NCI-H526 (cell line): ENCODE measurements at places on chromosomes 7 and 10.
A peak's percentile ranks its signal among the peaks of the same experiment; 100 is the strongest.

DNA sequence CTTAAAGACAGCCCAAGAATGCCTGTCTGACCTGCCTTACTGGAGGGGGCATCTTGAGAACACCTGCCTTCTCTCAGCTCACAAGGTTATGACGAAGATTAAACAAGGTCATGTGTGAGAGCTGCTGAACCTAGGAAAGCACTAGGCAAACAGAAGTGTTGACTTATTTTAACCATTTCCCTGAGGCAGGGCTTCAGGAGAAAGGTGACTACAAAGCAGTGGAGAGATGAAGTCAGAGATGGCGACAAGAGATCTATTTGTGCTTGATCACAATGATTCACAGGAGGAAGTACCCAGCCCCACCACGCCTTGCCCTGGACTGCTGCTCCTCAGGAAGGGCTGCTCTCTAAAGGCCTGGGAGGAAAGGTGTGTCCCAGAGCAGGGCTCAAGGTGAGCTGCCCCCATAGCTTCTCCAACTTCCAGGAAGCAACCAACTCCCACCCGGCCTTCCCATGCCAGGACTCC lies 27.8 kb downstream of the STN1 start:
- DNase-seq, result no peak

DNA sequence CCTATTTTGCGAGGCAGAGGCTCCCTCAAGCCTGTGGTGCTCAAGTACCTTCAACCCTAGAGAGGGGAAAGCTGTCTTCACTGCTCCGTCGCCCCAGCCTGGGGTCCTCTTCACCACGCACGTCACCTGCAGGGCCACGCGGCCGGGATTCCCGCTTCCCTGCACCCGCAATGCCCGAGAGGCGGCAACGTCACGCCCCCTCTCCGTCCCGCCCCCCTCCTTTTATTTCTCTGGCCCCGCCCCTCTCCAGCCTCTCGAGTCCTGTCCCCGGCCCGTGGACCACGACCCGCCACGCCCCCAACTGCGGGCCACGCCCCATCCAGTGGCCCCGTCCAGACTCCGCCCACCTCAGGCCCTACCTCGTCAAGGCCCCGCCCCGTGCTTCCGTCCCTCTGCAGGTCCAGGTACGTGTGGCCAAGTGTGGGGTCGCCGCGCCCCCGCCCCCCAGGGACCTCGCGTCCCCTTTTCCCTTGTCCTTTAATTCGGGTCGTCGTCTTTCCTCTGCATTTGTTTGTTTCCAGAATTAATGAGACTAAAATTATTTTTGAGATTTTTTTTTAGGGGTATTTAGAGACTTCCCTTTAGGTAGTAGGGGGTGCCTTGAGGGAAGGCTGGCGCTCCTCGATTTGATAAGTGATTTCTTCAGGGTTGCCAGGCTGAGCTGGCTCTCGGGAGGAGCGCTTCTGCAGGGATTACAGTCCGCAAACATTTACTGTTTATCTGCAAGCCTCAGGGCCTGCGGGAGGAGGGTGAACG lies 69.8 kb upstream of the BAIAP2L1 start:
- peak; percentile 75 for DNase-seq

DNA sequence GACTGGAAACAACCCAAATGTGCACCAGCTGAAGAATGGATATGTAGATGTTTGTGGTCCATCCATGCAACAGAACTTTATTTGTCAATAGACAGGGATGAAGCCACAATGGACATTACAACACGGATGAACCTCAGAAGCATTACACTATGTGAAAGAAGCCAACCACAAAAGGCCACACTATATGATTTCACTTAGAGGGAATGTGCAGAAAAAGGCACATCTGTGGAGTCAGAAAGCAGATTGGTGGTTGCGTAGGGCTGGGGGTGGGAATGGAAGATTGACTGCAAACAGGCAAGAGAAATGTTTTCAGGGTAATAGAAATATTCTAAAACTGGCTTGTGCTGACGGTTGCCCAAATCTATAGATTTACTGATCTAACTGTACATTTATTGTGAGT lies 34.3 kb upstream of the WASHC2A start:
- DNase-seq, result no peak

DNA sequence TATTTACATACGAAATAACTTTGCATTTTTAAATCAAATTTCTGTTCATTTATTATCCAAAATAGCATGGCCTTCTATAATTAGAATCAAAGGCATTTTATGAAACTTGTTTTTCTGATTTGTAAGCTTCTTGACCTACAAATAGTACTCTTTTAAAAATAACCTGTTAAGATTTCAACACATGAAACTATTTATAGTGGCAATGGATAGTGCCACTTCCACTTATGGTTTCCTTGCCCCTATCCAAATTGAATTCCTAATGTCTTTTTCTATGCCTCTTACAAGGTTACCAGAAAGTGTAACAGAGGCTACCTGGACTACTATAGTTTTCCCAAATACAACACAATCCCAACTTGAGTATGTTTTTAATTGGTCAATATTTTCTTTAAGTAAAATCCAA lies 263.5 kb downstream of the SEMA3D start:
- no peak for DNase-seq

DNA sequence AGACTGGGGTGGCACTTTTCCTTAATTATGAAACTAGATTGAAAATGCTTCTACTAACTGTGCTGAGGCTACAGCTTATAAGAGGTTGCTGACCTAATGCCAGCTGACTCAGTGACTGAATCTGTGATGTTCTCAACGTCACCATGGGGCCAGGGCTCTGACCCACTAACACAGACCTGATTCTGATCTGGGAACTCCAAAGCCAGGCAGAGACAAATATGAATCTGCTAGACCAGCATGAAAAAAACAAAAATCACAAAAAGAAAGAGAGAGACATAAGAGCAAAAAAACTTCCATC lies 16.1 kb downstream of the USP6NL start:
- no peak for DNase-seq

DNA sequence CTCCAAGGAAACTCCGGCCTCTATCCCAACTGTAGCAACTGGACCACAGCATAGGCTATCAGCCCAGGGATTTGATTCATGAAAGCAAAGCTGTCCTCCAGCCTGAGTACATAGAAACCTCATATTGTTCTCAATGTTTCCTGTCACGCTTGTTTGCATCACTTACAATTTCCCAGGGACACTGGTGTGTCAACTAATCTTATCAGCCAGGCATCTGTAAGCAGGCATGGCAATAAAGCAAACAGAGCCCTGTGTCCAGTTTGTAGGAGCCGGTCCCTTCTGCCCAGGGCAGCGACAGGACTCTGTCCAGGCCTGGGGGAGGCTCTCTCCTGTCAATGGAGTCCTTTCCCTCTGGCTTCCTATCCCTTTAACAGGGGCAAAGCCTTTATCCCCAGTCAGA lies 23.0 kb upstream of the CDHR3 start:
- peak; percentile 29 for DNase-seq

DNA sequence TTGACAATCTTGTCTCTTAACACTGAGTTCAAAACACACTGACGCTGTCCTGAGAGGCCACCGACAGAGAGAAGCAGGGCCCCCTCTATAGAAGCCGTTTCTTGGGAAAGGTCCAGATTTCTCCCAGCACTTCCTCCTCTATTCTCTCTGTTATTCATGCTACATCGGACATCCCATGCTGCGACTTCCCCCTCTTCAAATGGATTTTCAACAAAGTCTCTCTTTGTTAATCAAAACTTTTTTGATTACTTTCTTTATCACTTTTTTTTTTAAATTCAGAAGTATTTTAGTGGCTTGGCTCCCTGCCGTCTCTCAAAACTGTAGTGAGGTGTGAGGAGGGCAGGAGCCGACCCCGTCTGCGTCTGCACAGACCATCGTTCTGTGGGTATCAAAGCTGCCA lies 298.9 kb upstream of the PITRM1 start:
- no peak for DNase-seq

- DNase-seq, result no peak
These were observed 548.0 kb downstream of the TCERG1L start for GRCh38 chr10:130763491-130763890.

GRCh38 chr7:24798261-24798660 lies 41.0 kb upstream of the GSDME start:
- no peak for DNase-seq

- no peak for DNase-seq
These were observed 44.3 kb upstream of the PRKAR1B start for GRCh38 chr7:771234-772004.

GRCh38 chr10:29287635-29288034 lies 1.2 kb upstream of the LYZL1 start:
- DNase-seq, result no peak

DNA sequence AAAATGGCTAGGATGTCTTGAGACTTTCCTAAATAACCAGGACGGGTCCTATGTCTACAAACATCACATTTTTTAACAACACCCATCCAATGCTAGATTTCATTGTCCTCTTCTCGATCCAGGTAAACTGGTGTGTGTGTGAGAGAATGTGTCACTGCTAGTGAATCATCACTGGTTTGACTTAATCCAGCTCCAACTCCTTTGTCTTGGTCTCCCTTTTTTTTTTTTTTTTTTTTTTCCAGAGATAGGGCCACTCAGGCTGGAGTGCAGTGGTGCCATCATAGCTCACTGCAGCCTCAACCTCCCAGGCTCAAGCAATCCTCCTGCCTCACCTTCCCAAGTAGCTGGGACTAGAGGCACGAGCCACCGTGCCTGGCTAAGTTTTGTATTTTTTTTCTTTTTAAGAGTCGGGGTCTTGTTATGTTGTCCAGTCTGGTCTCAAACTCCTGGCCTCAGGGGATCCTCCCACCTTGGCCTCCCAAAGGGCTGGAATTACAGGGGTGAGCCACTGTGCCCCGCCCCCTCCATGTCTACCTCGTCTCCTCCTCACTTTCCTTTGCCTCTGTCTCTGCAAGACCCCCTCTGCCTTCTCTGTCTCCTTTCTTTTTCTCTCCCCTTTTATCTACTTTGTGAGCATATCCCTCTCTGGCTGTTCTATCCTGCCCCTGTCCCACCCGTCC lies 2.2 kb upstream of the UFSP1 start:
- no peak for DNase-seq

DNA sequence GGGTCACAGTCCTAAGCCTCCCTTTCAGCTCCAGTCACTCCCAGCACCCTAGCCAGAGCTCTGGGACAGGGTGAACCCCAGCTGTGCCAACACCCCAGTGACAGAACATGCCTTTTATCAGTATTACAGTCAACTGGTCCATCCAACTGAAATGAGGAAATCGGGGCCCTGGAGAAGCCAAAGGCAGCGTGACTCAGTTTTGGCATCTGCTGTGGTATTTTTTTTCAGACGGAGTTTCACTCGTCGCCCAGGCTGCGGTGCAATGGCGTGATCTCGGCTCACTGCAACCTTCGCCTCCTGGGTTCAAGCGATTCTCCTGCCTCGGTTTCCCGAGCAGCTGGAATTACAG lies 3.4 kb upstream of the CLDN15 start:
- no peak for DNase-seq

GRCh38 chr7:26365077-26365900 lies 73.6 kb downstream of the SNX10 start:
- DNase-seq, result peak; percentile 75

DNA sequence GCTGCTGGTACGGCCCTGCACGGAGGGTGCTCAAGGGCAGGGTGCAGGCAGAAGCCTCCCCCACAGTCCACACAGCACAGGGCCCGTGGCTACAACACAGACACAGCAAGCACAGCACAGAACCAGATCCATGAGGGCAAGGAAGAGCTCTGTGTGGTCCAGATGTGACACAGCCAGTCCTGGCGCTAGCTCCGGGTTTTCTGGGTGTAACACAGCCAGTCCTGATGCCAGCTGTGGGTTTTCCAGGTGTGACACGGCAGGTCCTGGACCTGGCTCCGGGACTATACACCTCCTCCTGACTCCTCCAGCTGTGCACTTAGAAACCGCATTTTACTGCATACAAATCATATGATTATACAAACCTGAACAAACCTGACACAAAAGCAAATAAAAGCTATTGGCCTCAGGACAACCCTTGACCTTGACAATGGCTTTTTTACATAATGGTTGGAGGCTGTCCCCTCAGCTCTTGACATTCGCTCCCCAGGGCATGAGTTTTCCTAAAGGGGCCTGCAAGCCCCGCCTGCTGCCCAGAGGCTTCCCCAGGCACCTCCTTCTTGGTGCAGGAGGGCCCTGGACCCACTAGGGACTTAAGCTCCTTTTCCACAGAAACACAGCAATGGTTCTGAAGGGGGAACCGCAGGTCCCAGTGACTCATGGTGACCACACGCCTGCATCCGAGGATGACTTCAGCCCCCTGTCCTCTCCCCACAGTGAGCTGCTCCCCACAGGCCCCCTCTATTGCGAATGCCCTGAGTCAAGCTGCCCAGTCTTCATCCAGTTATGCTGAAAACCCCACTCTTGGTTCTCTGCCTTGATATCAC lies 209.6 kb downstream of the PTPRN2 start:
- DNase-seq, result peak; percentile 82

DNA sequence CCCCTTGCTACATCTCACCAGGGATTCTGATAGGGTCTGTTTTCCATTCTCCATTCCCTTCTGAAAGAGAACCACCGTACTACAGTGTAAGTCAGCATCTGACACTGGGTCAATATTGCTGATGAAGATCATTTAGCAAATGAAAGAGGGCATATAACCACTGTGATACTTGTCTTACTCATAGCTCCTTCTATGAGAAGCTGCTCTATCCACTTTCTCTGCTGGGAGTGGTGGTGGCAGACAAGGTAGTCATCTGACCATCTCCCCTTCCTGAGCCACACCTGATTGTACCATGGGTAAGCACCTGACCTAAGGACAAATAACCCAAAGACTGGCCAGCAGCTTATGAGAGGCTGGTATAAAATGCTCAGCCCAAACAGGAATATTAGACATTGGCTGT lies 220.4 kb downstream of the DOCK4 start:
- DNase-seq, result no peak

GRCh38 chr10:102379383-102379782 lies 16.1 kb upstream of the NFKB2 start:
- DNase-seq, result no peak

- DNase-seq, result peak; percentile 16
These were observed 9.6 kb upstream of the C10orf105 start for GRCh38 chr10:71729161-71729636.

- peak; percentile 90 for DNase-seq
These were observed 609.0 kb downstream of the SDK1 start for GRCh38 chr7:3910054-3910453.
